ENCODE measurements at places on chromosomes 16 and 17.

- DNase-seq, result no peak
Measured at GRCh38 chr17:33732116-33732515, 439.0 kb upstream of the ASIC2 start.

- DNase-seq, result no peak
Measured at GRCh38 chr17:16023881-16024280, 24.3 kb downstream of the TTC19 start.

GRCh38 chr17:41278176-41278955, 2.9 kb downstream of the KRTAP9-7 start:
- no peak for DNase-seq

DNA sequence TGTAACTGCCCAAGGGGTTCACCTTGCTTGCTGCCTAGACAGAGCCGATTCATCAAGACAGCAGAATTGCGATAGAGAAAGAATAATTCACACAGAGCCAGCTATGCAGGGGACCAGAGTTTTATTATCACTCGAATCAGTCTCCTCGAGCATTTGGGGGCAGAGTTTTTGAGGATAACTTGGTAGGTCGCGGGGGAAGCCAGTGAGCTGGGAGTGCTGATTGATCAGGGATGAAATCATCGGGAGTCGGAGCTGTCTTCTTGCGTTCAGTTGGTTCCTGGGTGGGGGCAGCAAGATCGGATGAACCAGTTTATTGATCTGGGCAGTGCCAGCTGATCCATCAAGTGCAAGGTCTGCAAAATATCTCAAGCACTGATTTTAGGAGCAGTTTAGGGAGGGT, 9.1 kb downstream of the ITGAM start:
- DNase-seq, result no peak
